ENCODE measurements at places on chromosomes 12 and 14.
A peak's percentile ranks its signal among the peaks of the same experiment; 100 is the strongest.

- DNase-seq: peak; percentile 63
Observed at GRCh38 chr12:47808050-47808449, 11.7 kb downstream of the HDAC7 start.

DNA sequence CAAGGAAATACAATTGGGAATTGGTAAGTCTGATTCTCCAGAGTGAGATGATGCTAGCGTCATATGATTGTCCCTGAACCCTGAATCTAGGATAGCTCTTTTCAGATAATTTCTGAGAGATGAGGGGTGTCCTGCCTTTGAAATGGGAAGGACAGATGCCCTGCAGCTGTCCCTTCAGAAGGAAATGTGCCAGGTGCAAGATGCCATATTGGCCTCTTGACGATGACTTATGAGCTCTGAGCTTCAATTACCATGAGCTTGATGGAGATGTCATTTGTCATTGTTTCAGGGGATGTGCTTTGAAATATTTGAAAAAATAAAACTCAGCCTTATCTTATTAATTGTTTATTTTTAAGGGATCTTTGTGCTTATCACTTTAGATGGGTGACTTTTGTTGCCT lies 185.1 kb downstream of the DACT1 start:
- DNase-seq: no peak

GRCh38 chr12:9699269-9699897 lies 29.9 kb downstream of the CLEC2D start:
- no peak for DNase-seq

DNA sequence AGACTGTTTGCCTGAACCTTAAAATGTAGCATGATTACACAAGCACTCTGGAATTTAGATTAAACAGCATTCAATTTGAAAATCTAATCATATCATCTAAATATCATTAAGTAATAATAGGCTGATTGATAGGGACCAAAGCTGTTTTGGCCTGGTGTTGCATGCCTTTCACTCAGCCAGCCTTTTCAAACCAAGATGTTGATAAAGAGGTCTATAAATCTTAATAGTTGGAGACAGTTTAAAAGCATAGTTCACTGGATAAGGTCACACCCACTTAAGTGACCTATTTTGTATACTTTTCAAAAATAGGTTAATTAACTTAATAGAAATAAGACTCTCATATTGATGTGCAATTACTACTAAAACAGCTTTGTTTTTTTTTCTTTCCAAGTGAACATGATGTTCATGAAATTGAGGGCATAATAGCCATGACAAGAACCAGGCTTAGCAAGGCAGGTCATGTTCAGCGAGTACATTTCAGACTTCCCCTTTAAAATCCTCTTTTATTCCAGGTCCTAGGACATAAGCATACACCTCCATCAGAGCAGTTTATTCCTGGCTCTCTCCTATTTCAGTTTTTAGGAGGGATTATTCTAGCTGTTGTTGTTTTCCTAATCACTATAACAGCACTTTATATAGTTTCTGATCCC lies 349.0 kb downstream of the RAD51B start:
- no peak for DNase-seq

GRCh38 chr14:50875359-50876070 lies 3.7 kb downstream of the ABHD12B start:
- DNase-seq: no peak

- no peak for DNase-seq
Observed at GRCh38 chr12:11147420-11147819, 13.0 kb upstream of the TAS2R30 start.

GRCh38 chr12:19194963-19195362 lies 65.4 kb downstream of the PLEKHA5 start:
- no peak for DNase-seq

GRCh38 chr12:56084958-56085543 lies 5.1 kb downstream of the ERBB3 start:
- no peak for DNase-seq

- DNase-seq: no peak
Observed at GRCh38 chr12:65924716-65925115, 100.4 kb downstream of the HMGA2 start.

DNA sequence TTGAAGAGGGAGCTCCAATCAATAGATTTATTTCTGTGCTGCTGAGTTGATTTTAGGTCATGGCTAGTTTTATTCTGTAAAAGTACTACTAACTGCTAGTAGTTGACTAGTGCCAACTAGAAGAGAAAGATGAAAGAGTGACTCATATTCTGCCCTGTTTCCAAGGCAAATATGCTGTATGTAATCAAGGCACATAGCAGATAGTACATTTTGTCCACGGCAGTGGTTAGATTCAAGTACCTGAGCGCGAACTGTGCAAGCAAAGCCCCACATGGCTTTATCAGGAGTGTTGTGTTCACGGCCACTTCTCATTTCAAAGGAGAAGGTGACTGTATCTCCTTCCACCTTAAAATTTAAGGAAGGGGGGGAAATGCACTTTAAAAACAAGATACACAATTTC lies 126.8 kb downstream of the TRAFD1 start:
- no peak for DNase-seq

- DNase-seq: no peak
Observed at GRCh38 chr12:123602651-123603195, 824 bp downstream of the DDX55 start.

DNA sequence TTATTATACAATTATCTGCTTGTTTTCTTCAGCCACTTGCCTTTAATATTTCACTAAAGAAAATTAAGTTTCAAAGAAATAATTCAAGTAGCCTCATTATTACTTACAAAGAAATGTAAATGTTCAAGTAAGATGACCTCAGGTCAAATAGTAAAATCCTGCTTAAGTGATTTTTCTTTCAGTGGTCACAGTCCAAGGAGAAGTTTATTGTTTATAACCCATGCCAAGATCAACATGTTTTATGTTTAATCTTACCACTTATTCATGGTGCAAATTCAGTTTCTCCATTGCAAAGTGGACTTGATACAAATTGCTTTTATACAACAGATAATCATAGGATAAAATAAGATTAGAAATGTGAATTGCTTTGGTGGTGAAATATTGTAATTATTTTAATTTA lies 370.2 kb upstream of the FLRT2 start:
- no peak for DNase-seq

DNA sequence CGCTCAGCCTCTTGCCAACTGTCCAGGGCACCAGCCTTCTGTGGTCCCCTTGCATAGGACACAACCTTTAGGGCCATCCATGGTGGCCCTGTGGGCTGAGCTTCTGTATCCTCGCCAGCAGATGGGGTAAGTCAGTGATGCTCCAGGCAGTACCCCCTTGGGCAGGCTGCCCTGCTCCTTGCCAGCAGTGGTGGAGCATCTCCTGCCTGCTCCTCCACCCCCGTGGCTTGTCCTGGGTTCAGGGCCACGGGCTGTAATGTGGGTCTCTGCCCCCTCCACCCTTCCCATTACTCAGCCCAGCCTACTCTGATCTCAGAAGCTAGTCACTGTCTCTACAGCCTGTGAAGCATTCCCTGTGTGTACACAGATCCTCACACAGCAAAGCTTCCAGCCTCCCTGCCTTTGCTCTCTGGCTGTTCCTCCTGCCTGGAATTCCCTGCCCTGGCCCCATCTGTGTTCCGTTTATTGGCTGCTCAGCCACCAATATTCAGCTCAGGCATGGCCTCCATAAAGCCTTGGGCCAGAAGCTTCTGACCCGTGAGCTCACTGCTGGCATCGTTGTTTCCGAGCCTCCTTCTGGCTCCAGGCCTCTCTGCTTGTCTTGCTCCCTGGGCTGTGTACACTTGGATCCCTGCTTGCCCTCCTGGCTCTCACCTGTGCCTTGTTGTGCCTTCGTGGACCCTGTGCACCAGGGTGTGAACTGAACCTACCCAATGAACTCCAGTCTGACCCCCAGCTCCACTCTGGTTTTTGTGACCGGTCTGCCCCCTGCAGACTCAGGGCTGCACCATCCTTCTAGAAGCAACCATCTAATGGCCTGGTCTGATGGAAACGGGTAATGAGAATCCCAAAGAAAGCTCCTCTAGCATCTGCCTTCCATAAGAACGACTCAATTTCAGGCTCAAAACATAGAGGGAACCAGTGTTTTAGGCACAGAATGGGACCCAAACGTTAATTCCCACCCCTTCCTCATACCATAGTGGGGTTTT lies 177.0 kb upstream of the PRMT8 start:
- no peak for DNase-seq

DNA sequence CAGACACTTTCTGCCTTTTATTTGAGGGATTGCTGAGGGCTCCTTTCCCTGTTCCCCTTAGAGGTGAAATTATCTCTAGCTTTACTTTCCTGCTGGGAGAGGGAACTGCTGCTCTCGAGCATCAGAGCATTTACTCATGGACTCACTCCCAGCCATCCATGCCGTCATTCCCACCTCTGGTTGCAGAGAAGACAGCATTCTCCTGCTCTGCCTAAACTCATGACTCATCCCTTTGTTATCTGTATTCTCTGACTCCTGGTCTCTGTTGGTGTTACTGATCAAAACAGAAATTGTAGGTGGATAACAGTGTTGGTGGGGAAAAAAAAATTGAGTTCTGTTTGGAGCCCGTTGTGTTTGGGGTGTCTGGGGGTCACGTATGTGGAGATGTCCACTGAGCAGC lies 159.3 kb downstream of the TTC8 start:
- DNase-seq: no peak

DNA sequence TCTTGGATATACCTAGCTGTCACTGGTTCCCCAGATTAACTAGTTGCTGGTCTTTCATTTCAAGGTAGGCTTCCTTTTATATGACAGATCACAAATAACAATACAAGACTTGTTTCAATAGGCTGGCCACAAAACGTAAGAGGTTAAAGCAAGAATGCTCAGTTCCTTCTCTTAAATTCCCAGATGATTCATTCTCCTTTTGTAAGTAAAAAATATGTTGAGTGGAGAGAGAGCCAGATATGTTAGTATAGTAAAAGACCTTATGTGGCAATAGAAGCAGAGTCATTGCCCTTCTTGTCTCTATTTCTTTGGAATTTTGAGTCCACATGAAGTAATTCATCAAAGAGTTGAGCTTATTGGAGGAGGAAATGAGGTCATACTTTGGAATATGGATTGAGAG lies 939.0 kb upstream of the ATXN7L3B start:
- no peak for DNase-seq

GRCh38 chr12:72035625-72036024 lies 97.0 kb downstream of the TPH2 start:
- DNase-seq: no peak

DNA sequence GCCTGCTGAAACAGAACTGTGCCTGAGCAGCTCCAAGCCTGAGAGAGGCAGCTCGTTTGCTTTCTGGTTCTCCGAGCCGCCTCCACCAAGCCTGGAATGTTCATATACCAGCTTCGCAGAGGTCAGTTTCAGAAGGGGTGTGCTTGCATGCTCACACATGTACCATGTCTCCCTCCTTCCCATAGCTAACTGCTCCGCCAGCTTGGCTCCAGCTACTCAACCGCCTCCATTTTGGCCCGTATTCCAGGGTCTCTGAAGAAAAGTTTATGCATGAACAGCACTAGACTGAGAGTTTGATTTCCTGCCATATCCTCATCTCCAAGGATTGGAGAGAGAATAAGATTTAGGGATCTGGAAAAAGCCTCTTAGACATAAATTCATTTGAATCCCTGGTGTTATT lies 103.7 kb downstream of the SMOC1 start:
- DNase-seq: no peak

DNA sequence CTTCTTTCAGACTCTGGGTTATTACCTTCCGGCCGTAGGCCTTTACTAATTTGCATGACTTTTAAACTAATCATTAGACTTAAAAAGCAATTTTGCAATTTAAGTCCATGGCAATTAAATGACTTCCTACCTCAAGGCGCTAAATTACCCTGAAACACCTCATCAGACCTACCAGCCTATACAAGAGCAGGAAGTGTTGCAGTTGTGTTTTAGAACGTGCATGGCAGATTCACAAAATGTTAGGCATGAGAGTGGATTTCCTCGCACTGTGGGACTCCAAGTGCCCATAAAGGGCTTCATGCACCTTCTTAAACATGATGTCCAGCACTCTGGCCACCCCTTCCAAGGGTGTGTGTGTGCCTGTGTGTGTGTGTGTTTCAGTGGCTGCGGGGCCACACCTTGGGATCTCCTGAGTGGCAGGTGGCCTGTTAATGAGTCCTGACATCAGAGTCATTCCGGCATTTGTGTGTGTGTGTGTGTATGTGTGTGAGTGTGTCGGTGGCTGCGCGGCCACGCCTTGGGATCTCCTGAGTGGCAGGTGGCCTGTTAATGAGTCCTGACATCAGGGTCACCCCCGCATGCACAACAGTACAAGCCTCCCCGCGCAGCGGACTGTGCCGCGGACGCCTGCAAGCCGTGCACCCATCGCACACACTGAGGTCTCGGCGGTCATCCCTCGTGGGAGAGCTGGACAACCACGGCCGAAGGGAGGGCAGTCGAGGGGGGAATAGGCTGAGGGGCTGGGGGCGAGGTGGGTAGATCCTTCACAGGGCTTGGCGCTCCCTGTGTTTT lies 900 bp downstream of the C2CD5 start:
- peak; percentile 47 for DNase-seq

- peak; percentile 55 for DNase-seq
Observed at GRCh38 chr12:1605129-1606020, 11.0 kb upstream of the FBXL14 start.

DNA sequence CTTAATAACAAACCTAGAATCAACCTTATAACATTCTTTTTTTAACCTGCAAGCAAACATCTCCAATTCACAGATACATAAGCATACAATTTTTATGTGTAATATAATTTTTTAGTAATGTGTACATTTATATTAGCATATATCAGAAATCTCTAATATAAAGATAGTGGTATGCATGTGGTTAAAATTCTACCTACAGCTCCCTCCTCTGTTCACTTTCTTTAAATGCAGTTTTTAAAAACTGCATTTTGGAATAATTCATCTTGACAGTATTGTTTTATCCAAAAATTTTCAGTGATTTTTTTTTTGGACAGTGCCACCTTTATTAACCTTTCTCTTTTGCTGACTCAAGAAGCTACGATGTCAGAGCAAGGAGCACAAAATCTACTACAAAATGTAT lies 13.2 kb upstream of the RXYLT1 start:
- DNase-seq: no peak

- no peak for DNase-seq
Observed at GRCh38 chr12:120138366-120138765, 21.8 kb upstream of the RAB35 start.

GRCh38 chr12:105559310-105559709 lies 228.8 kb downstream of the C12orf75 start:
- DNase-seq: no peak

- DNase-seq: no peak
Observed at GRCh38 chr12:92437452-92437851, 265.3 kb upstream of the PLEKHG7 start.

DNA sequence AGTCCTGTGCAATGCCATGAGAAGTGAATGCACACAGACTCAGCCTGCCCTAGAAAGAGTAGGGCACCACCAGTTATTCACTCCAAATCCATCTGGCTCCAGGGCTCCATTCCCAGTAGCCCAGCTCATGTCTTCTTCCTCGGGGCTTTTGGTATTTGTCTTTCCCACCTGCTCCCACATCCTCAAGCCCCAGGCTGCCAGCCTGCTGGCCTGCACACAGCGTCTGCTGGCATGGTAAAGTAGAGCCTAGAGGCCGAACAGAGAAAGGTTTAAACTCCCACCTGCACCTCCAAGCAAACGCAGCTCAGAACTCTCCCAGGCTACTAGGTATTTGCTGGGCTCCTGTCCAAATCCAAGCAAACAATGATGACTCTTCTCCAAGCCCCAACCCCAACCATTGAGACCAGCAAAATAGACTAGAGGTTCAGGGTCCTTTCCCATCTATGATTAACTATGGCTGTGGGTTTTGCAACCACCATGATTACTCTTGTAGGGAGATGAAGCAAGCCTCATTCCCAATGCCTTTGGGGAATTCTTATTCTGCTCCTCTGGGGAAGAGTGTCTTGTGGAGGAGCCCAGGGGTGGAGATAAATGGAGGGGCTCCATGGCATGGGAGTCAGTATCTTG lies 5.2 kb upstream of the VDR start:
- no peak for DNase-seq

- DNase-seq: no peak
Observed at GRCh38 chr12:47023311-47023710, 56.1 kb upstream of the PCED1B start.

All from uterus (tissue), 4 donors.